ENCODE measurements at places on chromosomes 5 and 9.

- no peak for DNase-seq
Observed at GRCh38 chr5:163105456-163105855, 331.9 kb upstream of the CCNG1 start.

DNA sequence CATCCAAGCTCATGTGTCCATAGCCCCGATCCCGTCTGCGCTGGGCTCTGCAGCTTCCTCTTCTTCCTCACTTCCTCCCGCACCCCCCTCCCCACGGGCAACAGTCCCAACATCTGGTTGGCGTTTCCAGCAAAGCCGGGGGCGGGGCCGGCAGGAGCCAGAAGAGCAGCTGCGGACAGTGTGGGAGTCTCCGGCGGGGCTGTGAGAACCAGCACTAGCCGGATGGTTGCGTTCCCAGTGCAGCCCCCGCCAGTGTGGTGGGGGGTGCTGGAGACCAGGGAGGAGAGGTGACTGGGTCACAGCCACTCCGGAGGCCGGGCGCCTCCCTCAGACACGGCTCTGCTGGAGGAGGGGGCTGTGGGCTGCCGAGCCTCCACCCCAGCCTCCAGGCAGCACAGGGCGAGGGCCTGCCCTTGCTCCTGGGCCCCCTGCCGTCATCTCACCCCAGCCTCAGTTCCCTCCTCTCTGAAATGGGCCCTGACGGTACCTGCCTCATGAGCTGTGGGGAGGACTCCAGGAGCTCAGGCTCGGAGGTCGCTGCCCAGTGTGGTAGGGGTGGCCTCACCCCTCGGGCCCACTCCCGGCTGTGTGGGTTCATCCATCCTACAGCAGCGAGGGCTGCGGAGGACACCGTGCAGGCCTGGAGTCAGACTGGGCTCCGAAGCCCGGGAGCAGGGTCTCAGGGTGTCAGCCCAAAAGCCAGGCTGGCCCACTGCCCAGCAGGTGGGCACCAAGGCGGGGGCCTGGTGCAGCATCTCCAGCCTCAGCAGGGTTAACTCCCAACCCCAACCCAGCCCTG lies 41.5 kb upstream of the NOTCH1 start:
- no peak for DNase-seq

GRCh38 chr9:135519179-135519971 lies 1.9 kb upstream of the LCN1 start:
- no peak for DNase-seq

GRCh38 chr5:163614787-163615186 lies 109.4 kb downstream of the MAT2B start:
- DNase-seq: no peak

- DNase-seq: no peak
Observed at GRCh38 chr9:114888607-114889006, 41.8 kb downstream of the TNFSF8 start.

GRCh38 chr5:15959370-15960164 lies 220.0 kb downstream of the MARCHF11 start:
- no peak for DNase-seq

DNA sequence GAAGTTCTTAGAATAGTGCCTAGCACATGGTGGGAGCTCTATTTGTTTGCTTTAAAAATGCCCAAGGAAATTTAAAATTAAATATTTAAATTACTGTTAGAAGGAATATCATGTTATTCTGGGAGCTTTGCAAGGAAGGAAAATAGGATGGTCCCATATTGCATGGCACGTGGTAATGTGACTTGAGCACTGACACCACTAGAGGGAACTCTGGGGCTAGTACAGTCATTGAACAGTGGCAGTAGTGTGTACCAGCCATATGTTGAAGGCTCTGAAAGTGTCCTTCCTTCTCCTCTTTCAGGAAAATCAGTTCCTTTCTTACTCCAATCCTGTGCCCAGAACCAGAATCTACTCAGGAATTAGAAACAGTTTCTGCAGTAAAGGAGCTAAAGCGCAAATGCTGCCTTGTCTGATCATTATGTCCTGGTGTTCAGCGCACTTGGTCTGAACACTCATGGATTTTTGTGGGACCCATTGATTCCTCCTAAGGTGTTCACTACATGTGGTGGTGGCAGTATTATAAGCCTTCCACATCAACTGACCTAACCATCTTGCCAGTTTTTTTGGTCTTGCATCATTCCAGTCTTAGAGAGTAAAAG lies 54.1 kb downstream of the GDA start:
- DNase-seq: no peak

GRCh38 chr5:111017731-111018130 lies 53.8 kb upstream of the TSLP start:
- DNase-seq: no peak

- no peak for DNase-seq
Observed at GRCh38 chr9:131685753-131686706, 53.8 kb downstream of the RAPGEF1 start.

GRCh38 chr5:8013948-8014710 lies 145.2 kb downstream of the MTRR start:
- DNase-seq: no peak

DNA sequence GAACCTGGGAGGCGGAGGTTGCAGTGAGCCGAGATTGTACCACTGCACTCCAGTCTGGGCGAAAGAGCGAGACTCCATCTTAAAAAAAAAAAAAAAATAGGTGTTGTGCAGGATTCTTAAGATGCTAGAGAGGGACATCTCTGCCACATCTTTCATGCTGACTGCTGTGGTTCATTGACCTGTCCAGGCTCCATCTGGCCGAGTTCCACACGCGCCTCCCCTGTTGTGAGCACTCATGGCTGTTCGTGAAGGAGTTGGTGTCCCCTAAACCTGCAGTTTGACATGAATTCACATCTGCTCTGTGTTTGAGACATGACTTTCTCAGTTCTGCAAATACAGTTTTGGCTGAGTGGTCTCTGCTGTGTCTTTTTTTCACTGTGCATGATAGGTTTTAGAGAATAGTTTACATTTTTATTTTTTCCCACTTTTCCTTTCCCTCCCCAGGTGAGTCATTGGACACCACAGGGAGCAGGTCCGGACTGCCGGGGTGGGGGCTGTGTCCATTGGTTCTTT lies 5.3 kb downstream of the NXNL2 start:
- no peak for DNase-seq

DNA sequence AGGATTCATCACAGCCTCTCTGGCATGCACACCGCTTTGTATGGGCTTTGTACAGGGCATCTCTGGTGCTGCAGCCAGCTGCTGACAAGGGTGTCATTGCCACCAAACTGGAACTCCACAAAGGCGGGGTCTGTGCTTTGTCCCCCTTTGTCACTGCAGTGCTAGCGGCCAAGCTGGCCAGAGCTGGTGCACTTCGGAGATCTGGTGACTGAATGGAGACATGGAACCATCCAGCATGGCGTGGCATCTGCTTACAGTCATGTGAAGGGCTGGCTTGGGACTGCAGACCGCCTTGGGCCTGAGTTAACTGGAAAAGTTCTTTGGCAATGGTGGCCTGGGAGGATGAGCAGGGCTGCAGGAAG lies 18.7 kb upstream of the COL5A1 start:
- no peak for DNase-seq

DNA sequence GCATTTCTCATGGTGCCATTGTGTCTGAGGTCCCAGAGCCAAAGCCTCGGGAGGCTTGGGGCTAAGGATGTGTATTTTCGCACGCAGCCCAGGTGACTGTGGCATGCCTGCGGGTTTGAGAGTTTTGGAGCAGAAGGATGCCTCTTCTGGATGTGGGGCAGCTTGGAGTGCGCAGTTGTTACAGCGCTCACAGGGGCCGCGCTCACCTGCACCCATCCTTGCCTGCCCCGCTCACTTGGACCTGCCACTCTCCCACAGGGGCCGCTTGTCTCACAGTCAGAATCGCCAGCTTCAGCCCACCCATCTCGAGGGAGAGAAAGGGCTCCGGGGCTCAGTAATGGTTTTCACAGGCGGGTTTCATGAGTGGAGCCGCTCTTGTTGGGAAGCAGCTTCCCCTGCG lies 132.9 kb downstream of the MVB12B start:
- no peak for DNase-seq

DNA sequence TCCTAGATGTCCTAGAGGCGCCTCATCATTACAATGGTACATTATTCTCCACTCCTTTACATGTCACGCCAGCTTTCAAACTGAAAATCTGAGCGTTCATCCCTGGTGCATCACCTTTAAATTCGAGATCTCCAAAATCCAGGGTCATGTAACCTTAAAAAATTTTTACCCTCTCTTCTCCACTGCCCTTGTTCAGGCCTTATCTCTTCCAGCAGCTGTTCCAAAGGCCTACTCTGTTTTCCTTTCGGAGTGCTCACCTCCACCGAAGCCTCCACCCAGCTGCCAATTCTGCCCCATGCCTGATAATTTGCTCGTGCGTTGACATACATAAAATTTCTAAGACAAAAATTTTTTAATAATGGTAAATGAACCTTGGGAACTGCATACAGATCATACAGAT lies 950 bp upstream of the MSH3 start:
- no peak for DNase-seq

DNA sequence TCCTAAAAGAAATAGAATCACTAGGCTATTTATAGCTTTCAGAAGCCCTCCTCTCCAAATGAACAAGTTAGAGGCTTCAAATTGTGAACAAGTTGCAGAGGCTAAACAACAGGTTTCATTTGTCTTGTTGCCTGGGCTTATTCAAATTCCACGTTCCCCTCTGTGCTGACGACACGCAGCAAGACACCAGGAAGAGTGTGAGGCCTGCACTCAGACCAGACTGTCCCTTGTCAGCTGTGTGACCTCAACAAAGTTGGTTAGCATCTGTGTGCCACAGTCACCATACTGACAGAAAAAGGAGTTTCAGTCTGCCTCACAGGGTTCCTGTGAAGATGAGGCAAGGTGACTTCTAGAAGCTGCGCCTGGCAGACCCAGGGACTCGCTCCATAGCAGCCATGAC lies 22.1 kb upstream of the GABBR2 start:
- no peak for DNase-seq

GRCh38 chr5:16791036-16791705 lies 144.9 kb downstream of the MYO10 start:
- DNase-seq: peak; percentile 52

- no peak for DNase-seq
Observed at GRCh38 chr5:139383275-139383992, at the start of gene SLC23A1. Gene SLC23A1 (minus strand): TSS chr5:139383297. CDS start chr5:139383253, 44 bp downstream.

GRCh38 chr5:151295138-151295537 lies 8.4 kb downstream of the SLC36A3 start:
- no peak for DNase-seq

GRCh38 chr5:42993516-42994245 lies 46.4 kb downstream of the ANXA2R start:
- no peak for DNase-seq

DNA sequence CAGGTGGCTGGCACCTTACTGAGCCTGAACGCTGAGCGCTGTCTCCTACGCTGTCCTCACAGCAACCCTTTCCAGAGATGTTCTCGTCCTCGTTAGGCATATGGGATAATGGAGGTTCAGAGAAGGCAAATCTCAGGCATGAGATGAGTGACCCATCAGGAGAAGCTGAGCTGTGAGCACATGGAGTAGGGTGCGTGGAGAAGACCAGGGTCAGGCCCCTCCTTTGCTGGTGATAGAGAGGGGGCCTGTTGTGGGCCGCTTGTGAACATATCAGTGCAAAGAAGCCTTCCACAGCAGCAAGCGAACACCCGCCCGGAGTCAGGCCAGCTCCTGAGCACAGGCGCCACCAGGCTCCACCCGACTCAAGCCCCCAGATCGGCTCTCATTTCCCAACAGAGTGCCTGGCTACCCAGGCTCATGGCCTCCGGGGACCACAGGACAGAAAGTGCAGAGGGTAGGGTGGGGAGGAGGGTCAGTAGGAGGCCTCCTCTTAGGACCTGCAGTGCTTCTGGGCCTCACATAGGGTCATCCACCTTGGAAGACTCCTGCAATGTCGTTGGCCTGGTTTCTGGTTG lies 15.0 kb upstream of the TIFAB start:
- no peak for DNase-seq

All from NCI-H774 (cell line).